ENCODE measurements at places on chromosomes 2 and 18. TPM values are rescaled to one million over a fixed set of nuclear protein-coding genes. Genes with fewer than 3 reads are reported as not detected.

GRCh38 chr2:217899231-217900009 is 103.4 kb downstream of the TNS1 start:
- no peaks in the 10 kb centered on the region for H3K27me3 ChIP-seq
- peaks cover 57% of the 10 kb centered on the region for H3K4me1 ChIP-seq
- peak; percentile 70 for DNase-seq
- H3K27ac ChIP-seq: peak overlapping the region; percentile 51
- peaks cover 6% of the 10 kb centered on the region for H3K36me3 ChIP-seq
- no peak overlapping the region for H3K4me3 ChIP-seq

DNA sequence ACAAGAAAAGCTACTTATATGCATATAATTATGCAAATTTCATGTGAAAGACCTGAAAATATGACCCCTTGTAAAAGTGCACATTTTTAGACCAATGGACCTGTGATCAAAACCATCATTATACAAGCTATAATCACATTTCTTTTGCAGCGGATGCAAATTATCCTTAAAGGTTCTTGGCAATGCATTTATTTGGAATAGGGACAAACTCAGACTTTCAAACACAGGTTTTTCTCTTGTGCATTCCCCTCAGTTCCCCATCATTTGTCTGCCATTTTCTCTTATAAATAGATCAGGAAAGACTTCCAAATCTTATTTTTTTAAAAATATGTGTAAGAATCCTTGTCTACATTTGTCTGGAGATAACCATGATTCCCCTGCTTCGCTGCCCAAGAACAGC is 954.2 kb upstream of the NRXN1 start:
- no peak overlapping the region for H3K4me3 ChIP-seq
- no peaks in the 10 kb centered on the region for H3K4me1 ChIP-seq
- H3K27ac ChIP-seq: no peak overlapping the region
- DNase-seq: no peak
- no peaks in the 10 kb centered on the region for H3K27me3 ChIP-seq

GRCh38 chr2:101830555-101830954 is 133.0 kb downstream of the MAP4K4 start:
- H3K27me3 ChIP-seq: no peaks in the 10 kb centered on the region
- H3K36me3 ChIP-seq: peaks cover under 1% of the 10 kb centered on the region
- no peak overlapping the region for H3K4me3 ChIP-seq

DNA sequence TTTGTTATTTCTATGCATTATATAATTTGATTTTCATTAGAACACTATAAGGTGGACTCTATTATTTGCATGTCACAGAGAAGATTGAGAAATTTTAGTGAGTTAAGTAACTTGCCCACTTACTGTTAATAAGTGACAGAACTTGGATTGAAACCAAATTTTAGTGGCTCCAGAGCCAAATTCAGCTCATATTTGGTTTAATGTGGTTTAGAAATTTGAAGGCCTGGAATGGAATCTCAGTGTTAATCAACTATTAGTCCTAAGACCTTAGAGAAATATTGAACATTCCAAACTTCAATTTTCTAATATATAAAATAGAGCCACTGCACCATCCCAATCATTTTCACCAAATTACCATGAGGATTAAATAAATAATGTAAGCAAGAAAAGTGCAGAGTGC is 281.6 kb downstream of the ZNF385B start:
- no peaks in the 10 kb centered on the region for H3K4me1 ChIP-seq
- H3K27me3 ChIP-seq: no peaks in the 10 kb centered on the region
- no peak overlapping the region for H3K4me3 ChIP-seq
- no peaks in the 10 kb centered on the region for H3K36me3 ChIP-seq
- no peak overlapping the region for H3K27ac ChIP-seq

GRCh38 chr2:23924589-23925359 is 2.1 kb downstream of the ATAD2B start:
- no peaks in the 10 kb centered on the region for H3K36me3 ChIP-seq
- no peaks in the 10 kb centered on the region for H3K27me3 ChIP-seq
- H3K4me1 ChIP-seq: peaks cover 23% of the 10 kb centered on the region
- DNase-seq: no peak
- peak overlapping the region; percentile 97 for H3K27ac ChIP-seq
- peak overlapping the region; percentile 89 for H3K4me3 ChIP-seq

DNA sequence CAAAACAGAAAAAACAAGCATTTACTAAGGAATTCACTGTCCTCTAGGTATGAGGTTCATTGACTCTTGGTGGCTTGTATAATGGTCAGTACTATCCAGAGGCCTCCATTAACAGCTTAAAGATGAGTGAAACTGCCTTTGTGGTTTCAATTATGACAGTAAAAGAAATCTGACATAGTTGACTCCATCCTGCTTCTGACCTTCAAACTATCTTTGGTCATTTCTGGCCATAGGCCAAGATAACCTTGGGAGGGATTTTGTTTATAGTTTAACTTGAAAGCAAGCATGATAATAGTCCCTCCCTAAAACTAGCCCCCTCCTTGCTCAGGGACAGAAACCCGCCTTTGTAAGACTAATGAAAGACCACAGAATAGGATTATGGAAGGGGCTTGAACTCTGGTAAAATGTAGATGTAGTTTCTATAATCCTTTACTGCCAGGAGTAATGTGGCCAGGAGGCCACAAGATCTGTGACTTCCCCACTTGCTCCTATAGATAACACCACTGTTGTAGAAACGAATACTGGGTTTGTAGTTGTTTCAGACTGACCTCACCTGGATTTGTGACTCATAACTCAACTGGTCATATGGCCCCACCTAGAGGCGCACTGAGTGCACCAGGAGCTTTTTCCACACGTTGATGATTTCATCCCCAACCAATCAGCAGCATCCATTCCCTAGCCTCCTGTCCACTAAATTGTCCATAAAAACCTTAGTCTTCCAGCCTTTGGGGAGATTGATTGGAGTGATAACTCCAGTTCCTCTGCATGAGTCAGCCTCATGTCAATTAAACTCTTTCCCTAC is 8.6 kb upstream of the PLEKHM3 start:
- H3K4me1 ChIP-seq: no peaks in the 10 kb centered on the region
- no peak overlapping the region for H3K4me3 ChIP-seq
- no peaks in the 10 kb centered on the region for H3K36me3 ChIP-seq
- no peaks in the 10 kb centered on the region for H3K27me3 ChIP-seq
- H3K27ac ChIP-seq: no peak overlapping the region
- no peak for DNase-seq

- H3K36me3 ChIP-seq: no peaks in the 10 kb centered on the region
- peaks cover 7% of the 10 kb centered on the region for H3K4me1 ChIP-seq
- no peaks in the 10 kb centered on the region for H3K27me3 ChIP-seq
- H3K27ac ChIP-seq: no peak overlapping the region
- DNase-seq: no peak
Observed at GRCh38 chr2:23788100-23788499, 138.8 kb downstream of the ATAD2B start.

DNA sequence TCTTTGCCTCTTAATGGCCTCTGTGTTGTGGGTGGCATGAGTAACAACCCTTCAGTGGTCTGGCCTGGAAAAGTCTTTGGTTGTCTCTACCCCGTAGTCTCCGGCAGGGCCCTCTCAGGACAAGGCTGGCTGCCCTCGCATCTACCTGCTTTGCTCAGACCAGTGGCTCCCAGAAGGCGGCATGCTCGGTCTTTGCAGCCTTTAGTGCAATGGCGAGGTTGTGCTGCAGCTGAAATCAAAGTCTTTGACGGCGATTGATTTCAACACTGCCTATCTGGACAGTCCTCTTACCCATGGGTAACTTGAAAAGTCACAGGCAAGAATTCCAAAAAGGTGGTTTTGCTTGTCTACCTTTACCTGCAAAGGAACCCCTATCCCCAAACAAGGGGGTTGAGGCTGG is 95.9 kb downstream of the ALPK2 start:
- no peak overlapping the region for H3K4me3 ChIP-seq
- H3K36me3 ChIP-seq: no peaks in the 10 kb centered on the region
- no peaks in the 10 kb centered on the region for H3K4me1 ChIP-seq
- no peak overlapping the region for H3K27ac ChIP-seq
- DNase-seq: no peak
- H3K27me3 ChIP-seq: no peaks in the 10 kb centered on the region

DNA sequence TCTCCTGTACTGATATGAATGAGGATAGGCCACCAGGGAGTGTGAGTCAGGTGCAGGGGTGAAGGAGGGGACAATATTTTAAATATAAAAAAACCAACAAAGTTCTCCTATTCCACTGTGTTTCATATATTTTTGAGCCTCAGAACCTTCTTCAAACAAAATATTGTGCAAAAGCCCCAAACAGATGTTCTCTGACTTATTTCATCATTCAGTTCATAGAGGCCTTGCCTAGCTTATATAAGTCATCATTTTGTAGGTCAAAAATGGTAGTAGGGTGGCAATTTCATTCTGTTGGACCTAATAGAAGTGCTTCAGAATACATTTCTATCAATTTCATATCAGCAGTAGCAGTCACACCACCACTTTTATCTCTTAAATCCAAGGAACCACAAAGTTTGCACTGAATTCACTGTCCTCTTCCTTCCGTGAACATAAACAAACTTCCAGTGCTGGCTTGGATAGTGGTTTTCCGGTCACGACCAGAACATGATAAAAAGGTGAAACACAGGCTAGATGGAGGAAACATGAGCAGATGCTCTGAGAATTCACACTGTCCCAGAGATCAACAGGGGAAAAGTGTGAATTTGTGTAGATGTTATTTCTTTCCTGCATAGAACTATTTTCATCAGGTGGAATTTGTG is 99.1 kb downstream of the EN1 start:
- H3K36me3 ChIP-seq: no peaks in the 10 kb centered on the region
- no peak for DNase-seq
- H3K27me3 ChIP-seq: no peaks in the 10 kb centered on the region
- no peak overlapping the region for H3K4me3 ChIP-seq
- no peak overlapping the region for H3K27ac ChIP-seq
- H3K4me1 ChIP-seq: no peaks in the 10 kb centered on the region

DNA sequence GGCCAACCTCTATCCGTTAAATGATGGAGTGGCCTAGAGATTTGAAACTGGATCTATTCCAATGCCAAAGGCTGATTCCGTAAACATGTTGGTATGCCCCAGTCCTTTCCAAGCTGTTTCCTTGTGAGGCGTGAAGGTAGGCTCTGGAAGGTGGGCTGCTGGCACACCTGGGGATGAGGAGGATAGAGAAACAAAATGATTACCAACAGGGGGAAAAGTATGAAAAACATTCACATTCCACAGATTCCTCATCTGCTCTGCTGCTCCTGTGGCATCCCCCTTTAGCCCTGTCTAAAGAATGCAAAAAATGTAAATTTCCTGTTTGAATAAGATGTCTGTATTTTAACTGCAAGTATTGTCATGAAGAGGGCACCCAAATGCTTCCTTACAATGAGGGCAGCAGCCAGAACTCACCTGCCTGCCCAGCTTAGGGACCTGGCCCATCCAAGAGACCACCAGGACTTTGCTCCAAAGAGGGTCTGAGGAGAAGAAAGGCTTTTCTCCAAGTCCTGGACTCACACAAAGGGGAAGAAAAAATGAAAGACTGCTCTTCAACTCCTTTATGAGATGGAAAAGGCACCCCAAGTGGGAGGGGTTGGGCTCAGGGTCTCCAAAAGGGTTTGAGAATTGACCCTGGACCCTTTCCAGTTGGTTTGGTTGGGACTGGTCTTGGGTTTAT is 132.3 kb upstream of the PELI1 start:
- H3K4me1 ChIP-seq: peaks cover 27% of the 10 kb centered on the region
- no peak overlapping the region for H3K4me3 ChIP-seq
- H3K36me3 ChIP-seq: no peaks in the 10 kb centered on the region
- no peaks in the 10 kb centered on the region for H3K27me3 ChIP-seq
- H3K27ac ChIP-seq: peak overlapping the region; percentile 71

GRCh38 chr2:20674974-20675679 is 8.2 kb downstream of the GDF7 start:
- H3K27me3 ChIP-seq: peaks cover 47% of the 10 kb centered on the region
- no peak overlapping the region for H3K27ac ChIP-seq
- DNase-seq: no peak
- no peak overlapping the region for H3K4me3 ChIP-seq
- H3K4me1 ChIP-seq: peaks cover 10% of the 10 kb centered on the region

DNA sequence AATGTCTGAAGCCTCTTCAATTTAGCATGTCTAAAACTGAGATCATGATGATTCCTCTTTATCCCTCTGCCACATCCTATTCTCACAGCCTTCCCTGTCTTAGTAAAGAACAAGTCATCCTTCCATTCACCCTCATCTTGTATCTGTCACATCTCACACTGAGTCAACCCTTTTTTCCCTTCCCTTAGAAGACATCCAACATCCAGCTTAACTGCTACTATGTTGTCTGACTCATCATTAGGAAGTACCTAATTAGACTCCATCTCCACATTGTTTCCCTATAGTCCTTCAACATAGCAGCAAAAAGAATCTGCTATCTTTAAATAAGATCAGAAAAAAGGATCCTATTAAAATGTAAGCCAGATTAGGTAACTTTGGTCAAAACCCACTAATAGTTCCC is 85.2 kb upstream of the GRB14 start:
- H3K4me3 ChIP-seq: no peak overlapping the region
- no peaks in the 10 kb centered on the region for H3K27me3 ChIP-seq
- no peaks in the 10 kb centered on the region for H3K36me3 ChIP-seq
- H3K27ac ChIP-seq: no peak overlapping the region
- no peaks in the 10 kb centered on the region for H3K4me1 ChIP-seq
- DNase-seq: no peak

DNA sequence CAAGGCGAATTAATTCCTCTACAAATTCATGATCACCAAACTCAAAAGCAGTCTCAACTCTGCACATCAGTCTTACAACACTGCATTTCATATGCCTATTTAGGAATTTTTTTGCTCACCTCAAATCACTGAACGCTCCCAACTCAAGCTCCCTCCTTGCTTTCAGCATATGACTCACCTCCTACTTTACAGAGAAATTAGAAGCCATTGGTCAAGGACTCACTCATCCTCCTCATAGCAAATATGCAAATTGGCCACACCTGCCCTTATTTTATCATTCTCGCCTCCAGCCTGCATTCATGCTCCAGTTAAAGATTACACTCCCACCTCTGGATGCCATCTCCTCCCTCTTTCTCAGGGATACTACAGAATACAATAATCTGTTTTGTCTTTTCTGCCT is 148.8 kb downstream of the MBD2 start:
- no peak overlapping the region for H3K4me3 ChIP-seq
- no peak for DNase-seq
- H3K36me3 ChIP-seq: no peaks in the 10 kb centered on the region
- H3K27me3 ChIP-seq: no peaks in the 10 kb centered on the region
- no peaks in the 10 kb centered on the region for H3K4me1 ChIP-seq

GRCh38 chr2:12131975-12132374 is 385.5 kb downstream of the LPIN1 start:
- H3K4me1 ChIP-seq: no peaks in the 10 kb centered on the region
- DNase-seq: peak; percentile 18
- no peaks in the 10 kb centered on the region for H3K36me3 ChIP-seq
- no peak overlapping the region for H3K27ac ChIP-seq
- H3K27me3 ChIP-seq: no peaks in the 10 kb centered on the region

GRCh38 chr2:157900203-157900602 is 24.1 kb upstream of the ACVR1 start:
- H3K27ac ChIP-seq: no peak overlapping the region
- no peak overlapping the region for H3K4me3 ChIP-seq
- no peaks in the 10 kb centered on the region for H3K27me3 ChIP-seq

The SERPINB5 gene
- total RNA-seq: not detected

The RAB27B gene
- 0.22 TPM for total RNA-seq

The TM4SF20 gene
- total RNA-seq: not detected

The RGPD3 gene
- total RNA-seq: 0.30 TPM

The CLHC1 gene
- 11.6 TPM for total RNA-seq

The HAUS1 gene
- 21.2 TPM for total RNA-seq
